Erythroblast (primary cell): ENCODE measurements at places on chromosomes 4 and X.
A peak's percentile ranks its signal among the peaks of the same experiment; 100 is the strongest.

DNA sequence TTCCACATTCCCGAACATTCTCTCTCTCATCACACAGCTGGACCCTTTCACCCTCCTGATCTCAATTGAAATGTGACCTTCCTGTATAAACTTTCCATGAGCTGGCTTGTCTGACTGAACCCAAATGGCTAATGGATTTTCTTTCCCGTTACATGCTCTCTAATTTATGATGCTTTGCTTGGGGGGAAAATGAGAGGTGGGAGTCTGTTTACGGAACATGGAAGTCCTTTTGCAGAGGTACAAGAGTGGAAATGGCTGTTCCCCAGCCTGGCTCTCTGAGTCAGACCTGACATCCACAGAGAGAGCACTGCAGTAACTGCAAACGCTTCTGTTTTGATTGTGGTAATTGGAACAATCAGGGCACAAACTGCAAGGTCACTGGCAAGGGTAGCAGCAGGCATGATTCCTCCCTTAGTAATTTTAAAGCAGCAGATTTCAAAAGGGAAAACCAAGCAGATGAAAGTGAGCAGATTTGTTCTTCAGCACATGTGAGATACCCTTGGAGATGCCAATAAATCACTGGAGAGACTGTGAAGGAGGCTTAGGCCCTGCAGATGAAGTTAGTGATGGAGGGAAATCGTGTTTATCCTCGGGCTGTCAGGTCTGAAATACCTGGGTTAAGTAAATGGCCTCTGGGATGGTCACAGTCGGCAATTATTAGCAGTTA is 83.9 kb downstream of the SNCA start:
- no peak for DNase-seq

GRCh38 chr4:34362654-34363053 is 1881.7 kb downstream of the ARAP2 start:
- no peak for DNase-seq

DNA sequence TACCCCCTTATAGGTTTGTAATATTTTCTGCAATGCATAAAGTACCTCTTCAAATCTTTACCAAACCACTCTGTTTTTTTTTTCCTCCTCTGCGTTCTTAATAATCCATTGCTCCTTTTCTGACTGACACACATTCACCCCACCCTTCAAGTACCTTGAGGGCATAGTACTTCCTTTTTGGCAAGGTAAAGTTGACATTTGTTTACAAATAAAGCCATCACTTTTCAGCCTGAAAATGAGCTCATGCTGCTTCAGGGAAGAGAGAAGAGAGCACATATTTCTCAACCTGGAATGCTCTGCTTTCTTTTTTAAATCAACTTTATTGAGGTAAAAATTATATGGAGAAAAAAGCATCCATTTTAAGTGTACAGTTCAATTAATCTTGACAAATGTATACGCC is 113.9 kb downstream of the AGTR2 start:
- no peak for DNase-seq

- DNase-seq, result peak; percentile 2
Measured at GRCh38 chr4:89681219-89681618, 155.7 kb downstream of the SNCA start.

- peak; percentile 84 for DNase-seq
Measured at GRCh38 chr4:84966382-84967242, at the start of gene WDFY3. TSS of gene WDFY3 (minus strand) at chr4:84966690. CDS start at chr4:84860591, 106,099 bp downstream.

- peak; percentile 5 for DNase-seq
Measured at GRCh38 chr4:97867557-97868091, 275.7 kb downstream of the STPG2 start.

GRCh38 chr4:87853891-87854290 is 21.1 kb downstream of the MEPE start:
- DNase-seq, result no peak

- DNase-seq, result peak; percentile 6
Measured at GRCh38 chrX:109928596-109929335, 74.1 kb upstream of the TMEM164 start.

- no peak for DNase-seq
Measured at GRCh38 chrX:11287505-11287904, 5.7 kb upstream of the AMELX start.

GRCh38 chr4:76377481-76377901 is 43.5 kb downstream of the CCDC158 start:
- DNase-seq, result no peak

- no peak for DNase-seq
Measured at GRCh38 chr4:47856713-47857112, 18.8 kb upstream of the CORIN start.

GRCh38 chr4:154018659-154019058 is 229.8 kb upstream of the SFRP2 start:
- peak; percentile 17 for DNase-seq

DNA sequence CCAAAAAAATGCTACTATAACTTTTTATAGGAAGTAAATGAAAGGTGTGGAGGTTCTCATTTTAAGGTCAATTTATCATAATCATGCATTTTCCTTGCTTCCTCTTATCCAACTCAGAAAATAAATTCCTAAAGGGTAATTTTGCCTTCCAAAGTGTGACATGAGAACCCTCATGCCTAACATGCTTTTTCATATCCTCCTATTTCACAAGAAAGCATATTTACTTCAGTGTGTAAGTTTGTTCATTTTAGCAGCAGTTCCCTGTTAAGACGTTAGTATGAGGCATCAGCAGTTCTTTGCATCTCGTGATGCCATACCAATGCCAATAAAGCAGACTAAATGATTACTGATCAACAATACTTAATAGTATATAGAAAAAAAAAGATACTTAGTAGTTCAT is 18.4 kb downstream of the WDFY3 start:
- no peak for DNase-seq

- no peak for DNase-seq
Measured at GRCh38 chr4:113899271-113900070, 80.0 kb downstream of the ARSJ start.

- peak; percentile 52 for DNase-seq
Measured at GRCh38 chr4:169723207-169723965, 34.4 kb downstream of the HPF1 start.

- DNase-seq, result no peak
Measured at GRCh38 chr4:150583287-150584110, 1.5 kb downstream of the MAB21L2 start.

GRCh38 chr4:66736606-66737005 is 808.7 kb downstream of the CENPC start:
- no peak for DNase-seq

GRCh38 chr4:68997040-68997439 is 45.4 kb upstream of the UGT2A3 start:
- no peak for DNase-seq

DNA sequence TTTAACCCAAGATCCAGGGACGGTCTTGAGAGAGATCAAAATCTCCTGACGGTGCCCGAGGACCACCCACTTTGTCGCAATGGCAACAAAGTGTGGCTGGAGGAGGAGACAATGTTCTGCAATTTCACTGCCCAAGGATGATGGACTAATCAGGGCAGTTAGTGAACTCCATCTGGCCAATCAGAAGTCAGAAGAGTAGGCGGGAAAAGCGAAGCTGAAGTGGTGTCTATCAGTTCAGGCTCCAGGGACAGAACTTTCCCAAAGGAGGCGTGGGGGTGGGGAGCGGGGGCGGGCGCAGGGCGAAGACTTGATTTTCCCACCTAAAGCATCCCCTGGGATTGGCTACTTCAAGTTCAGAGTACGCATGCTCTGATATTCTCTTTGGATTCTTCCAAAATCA is 25.6 kb downstream of the SPACA5B start:
- DNase-seq, result no peak

DNA sequence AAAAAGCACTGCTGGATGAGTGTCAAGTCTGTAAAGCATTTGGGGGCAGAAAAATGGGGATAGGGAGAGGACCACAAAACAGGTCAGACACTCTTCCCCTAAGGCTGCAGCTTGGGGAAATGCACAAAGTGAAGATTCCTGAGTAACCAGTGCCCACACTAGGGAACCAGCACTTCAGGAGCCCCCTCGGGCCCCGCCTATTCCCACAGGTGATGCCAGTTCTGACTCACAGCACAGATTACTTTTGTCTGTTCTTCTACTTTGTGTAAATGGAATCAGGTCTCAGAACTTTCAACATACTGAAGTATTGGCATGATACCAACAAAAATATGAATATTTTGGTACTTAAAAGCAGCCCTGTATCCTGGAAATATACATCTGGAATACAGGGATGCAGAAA is 112.5 kb downstream of the ADRA2C start:
- no peak for DNase-seq

GRCh38 chr4:162921178-162921785 is 245.4 kb downstream of the NAF1 start:
- DNase-seq, result no peak

DNA sequence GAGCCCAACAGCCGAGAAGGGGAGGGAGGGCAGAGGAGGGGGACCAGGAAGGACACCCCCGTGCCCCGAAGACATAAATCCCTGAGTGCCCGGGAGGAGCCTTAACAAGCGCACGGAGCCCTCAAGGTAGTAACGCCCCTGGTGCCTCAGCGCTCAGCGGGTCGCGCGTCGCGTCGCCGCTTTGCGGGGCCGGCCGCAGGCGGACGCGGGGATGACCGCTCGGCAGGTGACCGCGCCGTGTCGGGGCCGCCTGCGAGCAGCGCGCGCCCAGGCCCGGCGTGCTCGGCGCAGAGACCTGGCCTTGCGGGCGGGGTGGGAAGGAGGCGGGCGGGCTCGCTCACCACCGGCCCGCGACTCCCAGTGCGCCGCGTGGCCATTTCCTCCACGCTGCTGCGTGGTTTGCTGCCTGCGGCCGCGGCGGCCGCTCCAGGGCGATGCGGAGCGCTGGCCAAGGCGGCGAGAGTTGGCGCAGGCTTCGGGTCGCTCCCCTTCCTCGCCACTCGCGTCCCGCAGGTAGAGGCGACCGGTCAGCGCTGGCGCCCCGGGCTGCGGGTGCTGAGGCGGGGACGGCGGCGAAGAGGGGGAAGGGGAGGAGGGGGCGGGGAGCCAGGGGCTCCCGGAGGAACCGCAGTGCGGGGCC is 632 bp downstream of the CCSER1 start:
- peak; percentile 28 for DNase-seq

DNA sequence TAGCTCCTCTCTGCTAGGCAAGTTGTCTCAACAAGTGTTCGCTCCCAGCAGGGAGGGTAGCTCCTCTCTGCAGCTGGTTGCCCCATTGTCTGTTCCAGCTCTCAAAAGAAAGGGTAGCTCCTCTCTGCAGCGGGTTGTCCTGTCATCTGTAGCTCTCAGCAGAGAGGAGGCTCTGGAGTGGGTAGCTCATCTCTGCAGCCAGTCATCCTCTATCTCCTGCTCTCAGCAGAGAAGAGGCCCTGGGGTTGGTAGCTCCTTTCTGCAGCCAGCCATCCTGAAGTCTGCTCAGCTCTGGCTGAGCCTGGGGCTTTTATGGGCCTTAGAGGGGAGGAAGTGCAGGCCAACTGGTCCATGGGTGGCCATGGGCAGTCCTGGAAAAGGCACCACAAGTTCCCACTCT is 342.7 kb downstream of the PTTG2 start:
- peak; percentile 7 for DNase-seq

- DNase-seq, result no peak
Measured at GRCh38 chr4:88753658-88754571, 56.3 kb upstream of the NAP1L5 start.

DNA sequence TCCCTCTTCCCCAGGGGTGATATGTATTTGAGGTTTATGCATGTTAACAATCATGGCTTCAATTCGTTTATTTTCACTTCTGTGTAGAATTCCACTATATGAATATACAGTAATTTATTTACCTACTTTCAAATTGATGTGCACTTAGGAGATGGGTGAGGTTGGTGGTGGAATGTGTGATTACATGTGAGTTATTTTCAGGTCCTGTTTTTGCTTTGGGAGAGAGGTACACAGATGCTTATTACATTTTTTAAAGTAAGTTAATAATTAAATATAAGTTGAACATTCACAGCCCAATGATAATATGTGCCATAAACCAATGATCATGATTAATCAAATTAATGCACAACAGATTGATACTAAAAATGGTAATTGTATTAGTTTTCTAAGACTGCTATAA is 79.5 kb downstream of the SPRY1 start:
- DNase-seq, result no peak

DNA sequence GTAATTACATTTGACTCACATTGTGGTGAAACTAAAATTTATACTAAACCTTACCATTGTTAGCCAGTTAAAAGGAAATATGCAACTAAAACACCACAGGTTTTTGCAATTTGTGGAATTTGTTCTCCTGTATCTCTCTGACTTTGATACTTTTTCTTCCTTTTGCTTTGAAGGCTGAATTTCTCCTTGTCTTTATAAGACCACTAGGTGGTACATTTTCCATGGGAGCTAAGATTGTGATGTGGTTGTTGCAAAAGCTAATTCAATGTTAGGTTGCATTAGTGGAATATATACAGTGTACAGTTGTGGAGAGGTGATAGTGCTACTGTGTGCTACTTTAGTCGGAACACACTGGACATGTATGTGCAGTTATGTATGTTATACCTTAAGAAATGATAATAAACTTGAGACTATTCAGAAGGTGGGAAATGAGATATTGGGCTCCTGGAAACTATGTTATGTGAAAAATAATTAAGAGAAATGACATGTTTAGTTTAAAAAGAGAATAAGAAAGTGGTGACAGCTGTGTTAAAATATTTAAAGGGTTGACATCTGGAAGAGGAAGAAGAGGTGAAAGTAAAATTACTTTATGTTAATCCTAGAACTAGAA is 70.3 kb downstream of the ARL9 start:
- DNase-seq, result no peak

DNA sequence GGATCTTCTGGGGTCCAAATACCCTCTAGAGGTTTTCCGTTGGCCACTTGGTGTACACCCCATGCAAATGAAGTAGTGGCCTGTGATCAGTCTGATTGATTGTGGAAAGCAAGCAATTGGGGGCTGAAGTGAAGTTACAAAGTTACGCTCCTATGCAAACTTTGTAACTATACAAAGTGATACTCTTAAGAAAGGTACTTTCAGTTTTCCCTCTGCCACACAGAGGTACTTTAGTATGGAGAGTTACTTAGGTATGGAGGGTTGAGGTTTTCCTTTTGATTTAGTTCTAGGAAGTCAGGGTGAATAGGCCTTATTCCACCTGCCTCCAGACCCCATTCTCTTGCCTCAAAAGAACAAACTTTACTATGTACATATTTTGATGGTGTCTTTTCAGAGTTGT is 28.7 kb downstream of the STAG2 start:
- DNase-seq, result no peak

DNA sequence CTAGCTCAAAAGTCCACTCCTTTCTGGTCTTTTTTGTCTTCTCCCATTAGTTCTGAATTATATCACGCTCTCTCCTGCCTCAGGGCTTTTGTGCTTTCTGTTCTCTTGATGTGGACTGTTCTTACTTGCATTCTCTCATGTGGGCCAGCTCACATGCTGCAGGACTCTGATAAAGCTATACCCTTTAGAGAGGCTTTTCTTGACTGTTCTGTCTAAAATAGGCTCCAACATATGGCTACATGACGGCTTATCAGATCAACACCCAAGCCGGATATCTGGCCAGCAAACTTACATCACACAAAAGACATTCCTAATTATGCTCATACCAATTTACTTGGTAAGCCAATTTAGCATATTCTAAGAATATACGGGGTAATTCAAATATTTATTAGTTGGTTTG is 1494.5 kb downstream of the TECRL start:
- no peak for DNase-seq

DNA sequence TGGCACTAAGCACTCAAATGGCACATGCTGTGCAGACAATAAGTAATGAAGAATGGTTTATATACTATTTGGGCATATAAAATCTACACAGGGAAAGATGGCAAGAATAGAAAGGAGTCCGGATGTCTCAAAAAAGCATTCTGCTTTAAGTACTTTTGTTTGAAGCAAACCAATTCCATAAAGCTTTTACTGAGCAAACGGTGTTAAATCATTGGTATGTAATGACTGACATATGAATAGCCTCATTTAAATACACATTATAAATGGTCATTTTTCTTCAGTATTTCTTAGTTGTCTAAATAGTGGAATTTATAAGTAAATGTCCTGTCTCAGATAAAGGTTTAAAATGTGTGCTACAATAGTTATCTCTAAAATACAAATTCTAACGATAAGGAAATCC is 6.0 kb downstream of the FBXO8 start:
- no peak for DNase-seq
